ENCODE measurements at places on chromosomes 3 and 15. TPM values are rescaled to one million over a fixed set of nuclear protein-coding genes. Genes with fewer than 3 reads are reported as not detected.

ATP2B2 gene
- 0.37 TPM for total RNA-seq

SH3GL3 gene
- total RNA-seq = not detected

IP6K2 gene
- total RNA-seq = 105 TPM

GRCh38 chr3:46093966-46094365 lies 66.7 kb upstream of the XCR1 start:
- no peak for DNase-seq

GRCh38 chr15:48572823-48573222 lies 72.7 kb downstream of the FBN1 start:
- DNase-seq = no peak

DNA sequence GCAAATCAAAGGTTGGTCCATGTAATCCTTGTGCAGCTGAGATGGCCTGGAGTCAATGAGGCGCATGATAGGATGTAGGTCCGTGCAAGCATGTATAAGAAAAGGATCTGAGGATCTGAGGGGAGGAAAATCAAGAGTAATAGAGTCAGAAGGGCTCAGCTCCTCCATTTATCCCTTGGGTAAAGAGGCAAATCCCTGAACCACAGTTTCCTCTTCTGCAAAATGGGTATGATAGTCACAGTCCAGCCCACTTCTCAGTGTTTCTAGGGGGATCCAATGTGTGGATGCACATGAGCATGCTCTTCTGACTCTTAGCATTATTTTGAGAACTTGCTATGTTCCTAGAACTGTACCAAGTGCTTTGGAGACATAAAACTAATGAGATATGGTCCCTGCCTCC lies 67.9 kb downstream of the BFSP2 start:
- no peak for DNase-seq

DNA sequence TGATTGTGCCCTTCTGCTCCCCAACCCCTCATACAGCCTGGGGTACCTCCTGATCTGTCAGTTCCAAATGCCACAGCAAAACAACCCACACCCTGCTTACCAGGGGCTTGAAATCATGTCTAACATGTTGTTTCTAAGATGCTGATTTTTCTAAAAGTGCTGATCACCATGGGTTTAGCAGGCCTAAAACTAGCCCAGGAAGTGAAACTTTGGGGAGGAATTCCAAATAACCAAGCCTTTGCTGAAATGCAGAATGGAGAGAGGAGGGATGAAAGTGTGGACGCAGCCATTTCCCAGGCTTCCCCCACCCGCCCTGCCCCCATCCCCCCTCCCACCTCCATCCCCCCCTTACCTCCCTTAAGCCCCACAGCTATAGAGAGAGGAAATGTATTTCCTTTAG lies 2.0 kb upstream of the HRH1 start:
- no peak for DNase-seq

- DNase-seq = no peak
Observed at GRCh38 chr3:45657853-45658252, 31.3 kb upstream of the SACM1L start.

- no peak for DNase-seq
Observed at GRCh38 chr3:129992781-129993180, 18.3 kb downstream of the TRH start.

GRCh38 chr3:61378311-61378710 lies 127.1 kb upstream of the FHIT start:
- DNase-seq = no peak

GRCh38 chr3:112114576-112115160 lies 18.4 kb downstream of the GCSAM start:
- no peak for DNase-seq

DNA sequence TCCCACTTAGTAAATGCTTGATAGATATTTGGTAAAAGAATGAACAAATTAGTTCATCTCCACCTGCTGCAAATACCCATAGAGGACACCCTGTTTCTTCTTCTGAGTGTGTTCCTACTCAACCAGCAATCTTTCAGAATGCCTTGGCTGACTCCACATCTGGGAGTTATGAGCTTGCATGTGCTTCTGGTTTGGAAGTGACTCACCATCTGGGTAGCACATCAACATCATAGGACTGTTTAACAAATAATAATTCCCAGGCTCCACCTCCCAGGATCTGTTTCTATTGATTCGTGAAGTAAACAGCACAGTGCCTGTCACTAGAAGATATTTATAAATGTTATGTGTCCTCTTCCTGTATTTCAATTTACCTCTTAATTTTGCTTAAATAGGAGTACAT lies 580.1 kb downstream of the ROBO2 start:
- no peak for DNase-seq

GRCh38 chr15:89680282-89680873 lies 1.2 kb upstream of the PLIN1 start:
- DNase-seq = peak; percentile 85

- DNase-seq = no peak
Observed at GRCh38 chr3:158571969-158572765, 1.2 kb downstream of the MLF1 start.
